ENCODE measurements at places on chromosomes 7 and 10.

- no peak for DNase-seq
These were observed 57.2 kb upstream of the SMNDC1 start for GRCh38 chr10:110361800-110362456.

- no peak for DNase-seq
These were observed 8.3 kb downstream of the PEX1 start for GRCh38 chr7:92520024-92520423.

DNA sequence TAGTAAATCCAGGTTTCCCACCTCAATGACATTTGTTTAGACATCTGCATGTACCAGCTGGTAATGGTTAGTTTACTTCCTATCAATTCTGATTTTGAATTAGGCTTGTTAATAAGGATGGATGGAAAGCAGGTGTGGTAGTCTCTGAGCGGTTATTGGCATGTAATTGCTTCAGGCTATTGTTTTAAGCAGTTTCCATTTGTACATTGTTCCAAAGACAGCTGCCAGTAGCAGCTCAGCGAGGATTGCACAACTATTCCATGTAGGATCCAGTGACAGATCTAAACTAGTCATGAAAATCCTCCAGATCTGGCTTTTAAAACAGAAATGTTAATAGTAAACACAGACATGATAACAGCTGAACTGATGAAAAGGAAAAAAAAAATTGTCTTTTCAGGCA lies 436.0 kb upstream of the ADARB2 start:
- DNase-seq, result no peak

- no peak for DNase-seq
These were observed 67.9 kb upstream of the OGDHL start for GRCh38 chr10:49830016-49830415.

GRCh38 chr10:102267748-102268147 lies 22.4 kb downstream of the GBF1 start:
- no peak for DNase-seq

DNA sequence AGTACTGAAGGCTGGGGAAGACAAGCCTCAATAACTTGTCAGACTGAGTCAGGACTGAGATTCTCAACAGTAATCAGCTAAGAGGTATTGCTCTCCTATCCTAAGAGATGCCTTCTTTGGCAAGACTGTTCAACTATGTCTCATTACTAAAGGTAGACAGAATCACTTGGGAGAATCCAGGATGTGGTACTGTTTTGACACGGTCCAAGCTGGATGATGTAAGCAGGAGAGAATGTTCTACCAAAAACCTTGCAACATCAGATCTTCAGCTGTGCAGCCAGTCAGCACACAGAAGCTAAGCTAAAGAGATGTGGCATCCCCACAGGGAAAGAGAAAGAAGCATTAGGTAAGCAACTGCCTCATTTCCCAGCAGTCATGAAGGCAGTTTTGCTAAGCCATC lies 391.4 kb downstream of the NRG3 start:
- DNase-seq, result no peak

DNA sequence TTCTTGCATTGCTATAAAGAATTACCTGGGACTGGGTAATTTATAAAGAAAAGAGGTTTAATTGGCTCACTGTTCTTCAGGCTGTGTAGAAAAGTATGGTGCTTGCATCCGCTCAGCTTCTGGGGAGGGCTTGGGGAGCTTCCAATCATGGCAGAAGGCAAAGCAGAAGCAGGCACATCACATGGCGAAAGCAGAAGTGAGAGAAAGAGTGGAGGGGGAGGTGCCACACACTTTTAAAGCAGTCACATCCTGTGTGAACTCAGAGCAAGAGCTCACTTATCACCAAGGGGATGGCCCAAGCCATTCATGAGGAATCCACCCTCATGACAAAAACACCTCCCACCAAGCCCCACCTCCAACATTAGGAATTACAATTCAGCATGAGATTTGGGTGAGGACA lies 303.5 kb downstream of the OTUD1 start:
- no peak for DNase-seq

GRCh38 chr10:93073539-93074146 lies at the start of gene CYP26A1:
CYP26A1 (plus strand) TSS chr10:93073893; CDS start chr10:93073935, 42 bp downstream.
- DNase-seq, result no peak

DNA sequence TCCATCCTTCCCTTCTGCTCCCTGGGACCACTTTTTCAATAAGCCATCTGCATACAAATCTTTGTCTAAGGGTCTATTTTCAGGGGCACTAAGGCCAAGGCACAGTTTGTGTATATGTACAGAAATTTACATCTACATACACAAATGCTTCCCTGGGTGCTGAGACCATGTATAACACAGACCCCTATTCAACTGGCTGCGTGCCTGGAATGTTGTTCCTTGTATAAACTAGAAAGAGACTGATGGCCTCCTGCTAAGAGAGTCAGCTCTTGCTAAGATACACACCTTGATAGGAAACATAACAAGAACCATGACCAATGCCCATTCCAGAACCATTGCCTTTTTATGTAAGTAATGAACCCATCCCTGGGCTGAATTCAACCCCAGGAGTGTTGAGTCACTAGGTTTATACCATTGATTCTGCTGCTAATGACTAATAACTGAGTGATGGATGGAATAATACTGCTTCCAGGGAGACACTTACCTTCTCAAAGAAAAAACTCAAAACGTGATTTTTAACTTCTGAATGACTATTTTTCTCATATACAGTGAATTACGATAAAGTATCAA lies 290.7 kb downstream of the FGFR2 start:
- DNase-seq, result no peak

DNA sequence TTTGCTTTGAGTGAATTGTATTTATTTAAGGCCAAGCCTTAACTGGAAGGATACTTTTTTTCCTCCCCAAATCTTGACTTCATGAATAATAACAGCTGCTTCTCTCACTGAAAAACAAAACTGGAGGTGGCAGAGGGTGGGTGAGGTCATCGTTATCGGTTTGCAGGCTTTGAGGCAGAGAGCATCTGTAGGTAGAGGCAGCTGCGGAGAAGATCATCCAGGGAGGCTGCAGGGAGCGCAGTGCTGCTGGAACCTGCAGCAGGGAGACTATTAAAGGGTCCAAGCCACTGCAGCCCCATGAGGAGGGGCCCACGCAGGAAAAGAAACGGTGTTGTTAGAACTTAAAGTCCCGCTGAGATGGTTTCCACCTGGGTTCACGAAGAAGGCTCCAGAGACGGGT lies 112.1 kb upstream of the SDK1 start:
- no peak for DNase-seq

DNA sequence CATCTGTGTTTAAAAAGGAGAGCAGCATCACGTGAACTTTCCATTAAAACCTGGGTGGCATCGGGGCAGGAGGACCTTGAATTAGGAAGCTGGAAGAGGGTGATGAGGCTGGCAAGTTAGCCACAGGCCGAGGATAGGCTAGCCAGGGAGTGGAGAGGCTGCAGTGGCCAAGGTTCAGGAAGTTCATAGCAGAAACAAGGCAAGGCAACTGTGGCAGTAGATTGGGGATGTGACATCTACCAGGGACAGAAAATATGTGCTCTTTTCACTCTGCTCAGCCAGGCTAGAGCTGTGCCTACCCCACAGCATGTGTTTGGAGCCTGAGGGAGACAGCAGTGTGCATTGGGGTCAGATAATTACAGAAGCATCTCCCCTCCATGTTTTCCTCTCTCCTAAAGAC lies 2.2 kb upstream of the INPP5F start:
- DNase-seq, result no peak

DNA sequence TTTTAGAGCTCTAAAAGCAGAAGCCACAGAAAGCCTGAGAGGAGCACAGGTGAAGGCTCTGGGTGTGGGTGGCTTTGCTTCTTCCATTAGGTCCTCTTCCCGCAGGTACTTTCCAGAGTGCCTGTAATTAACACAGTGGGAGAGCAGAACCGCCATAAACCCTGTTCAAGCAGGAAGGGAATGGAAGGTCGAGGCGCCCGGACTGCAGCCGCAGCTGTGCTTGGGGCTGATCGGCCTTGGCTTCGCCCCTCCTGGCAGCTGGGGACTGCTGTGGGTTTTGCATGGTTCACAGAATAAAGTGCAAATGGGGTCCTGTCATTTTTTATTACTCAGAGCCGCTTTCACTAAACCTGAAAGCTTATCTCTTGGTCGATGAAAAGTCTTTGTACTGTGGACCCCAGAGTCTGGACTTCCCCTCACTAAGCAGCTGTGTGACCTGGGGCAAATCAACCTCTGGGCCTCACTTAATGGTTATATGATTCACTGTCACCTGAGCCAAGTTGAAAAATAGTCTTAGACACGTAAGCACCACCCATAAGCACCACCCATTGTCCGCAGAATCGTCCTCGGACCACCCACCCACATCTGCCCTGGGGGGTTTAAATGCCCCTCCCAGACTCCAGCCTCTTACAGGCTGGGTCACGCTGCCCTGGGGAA lies 100.9 kb downstream of the XRCC2 start:
- DNase-seq, result no peak

All from T follicular helper cell (primary cell).